SW 1271 (cell line): ENCODE measurements at places on chromosomes 7 and 10.

DNA sequence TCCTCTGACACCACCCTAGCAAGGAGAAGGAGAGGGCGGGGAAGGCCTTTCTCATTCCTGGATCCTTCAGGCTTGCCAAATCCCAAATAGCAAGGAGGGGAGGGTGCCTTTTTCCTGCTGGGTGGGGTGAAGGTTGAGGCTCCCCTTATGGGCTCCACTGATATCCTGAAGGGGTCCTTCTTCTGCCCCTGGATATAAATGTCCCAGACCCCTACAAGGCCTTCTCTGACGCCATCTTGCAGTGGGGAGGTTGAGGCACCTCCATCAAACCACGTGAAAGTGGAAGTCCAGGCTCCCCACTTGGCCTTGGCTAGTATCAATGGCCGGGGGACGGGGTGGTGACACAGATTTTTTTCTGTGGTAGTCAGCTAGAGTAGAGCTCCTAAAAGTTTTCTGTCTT is 371.3 kb downstream of the GLRX3 start:
- no peak for DNase-seq

DNA sequence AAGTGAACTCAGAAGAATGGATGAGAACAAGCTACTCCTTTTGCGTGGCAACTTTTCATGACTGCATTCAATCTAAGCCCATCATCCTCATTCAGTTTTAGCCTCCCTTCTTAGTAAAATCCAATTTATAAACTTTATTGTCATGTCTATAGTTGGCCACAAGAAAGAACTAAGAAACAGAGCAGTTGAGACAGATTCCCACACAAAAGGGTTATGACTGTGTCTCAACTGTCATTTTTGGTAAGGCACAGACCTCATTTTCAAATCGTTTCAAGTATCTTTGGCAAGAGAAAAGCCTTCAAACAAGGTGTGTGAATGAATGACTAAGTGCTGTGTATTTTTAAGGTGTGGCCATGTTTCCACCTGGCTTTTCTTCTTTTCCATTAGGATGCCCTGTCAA is 84.2 kb upstream of the CREB5 start:
- no peak for DNase-seq

GRCh38 chr7:73382934-73383503 is 50.6 kb upstream of the FZD9 start:
- no peak for DNase-seq

- DNase-seq: no peak
Observed at GRCh38 chr10:48945441-48946130, 5.9 kb upstream of the LRRC18 start.

DNA sequence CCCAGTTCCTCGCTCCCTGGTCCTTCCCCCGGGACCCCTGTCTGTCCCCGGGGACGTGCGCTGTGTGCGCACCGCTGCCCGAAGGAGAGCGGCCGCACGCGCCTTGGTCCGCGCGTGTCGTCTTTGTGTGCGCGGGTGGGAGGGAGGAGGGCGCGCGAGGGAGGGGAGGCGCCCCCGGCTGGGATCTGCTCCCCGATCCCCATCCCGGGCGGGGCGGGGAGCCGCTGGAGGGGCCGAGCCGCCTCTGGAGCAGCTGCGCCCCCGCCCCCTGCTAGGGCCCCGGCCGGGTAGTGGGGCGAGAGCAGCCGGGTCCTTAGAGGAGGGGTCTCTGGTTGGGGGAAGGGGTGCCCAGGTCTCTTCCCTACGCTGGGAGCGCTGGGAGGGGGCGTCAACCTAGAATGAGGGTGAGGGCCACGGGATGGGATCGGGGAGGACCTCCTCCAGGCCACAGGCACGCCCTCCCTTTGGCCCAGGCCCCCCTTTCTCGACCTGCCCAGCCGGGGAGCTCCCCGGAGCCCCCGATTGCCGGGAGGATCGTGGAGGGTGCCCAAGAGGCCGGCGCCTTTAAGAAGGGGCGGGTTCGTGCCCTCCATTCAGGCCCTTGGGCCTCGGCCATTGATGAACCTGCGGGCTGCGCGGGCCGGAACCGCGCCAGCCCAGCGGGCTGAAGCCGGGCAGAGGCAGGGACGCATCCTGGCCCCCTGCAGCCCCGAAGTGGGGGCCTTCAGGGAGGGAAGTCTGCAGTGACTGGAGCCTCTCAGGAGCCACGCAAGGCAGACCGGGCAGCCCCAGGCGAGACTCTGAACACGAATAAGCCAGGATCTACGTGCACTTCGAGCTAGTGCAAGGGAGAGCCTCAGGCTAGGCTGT is 678 bp downstream of the SH2B2 start:
- DNase-seq: no peak

DNA sequence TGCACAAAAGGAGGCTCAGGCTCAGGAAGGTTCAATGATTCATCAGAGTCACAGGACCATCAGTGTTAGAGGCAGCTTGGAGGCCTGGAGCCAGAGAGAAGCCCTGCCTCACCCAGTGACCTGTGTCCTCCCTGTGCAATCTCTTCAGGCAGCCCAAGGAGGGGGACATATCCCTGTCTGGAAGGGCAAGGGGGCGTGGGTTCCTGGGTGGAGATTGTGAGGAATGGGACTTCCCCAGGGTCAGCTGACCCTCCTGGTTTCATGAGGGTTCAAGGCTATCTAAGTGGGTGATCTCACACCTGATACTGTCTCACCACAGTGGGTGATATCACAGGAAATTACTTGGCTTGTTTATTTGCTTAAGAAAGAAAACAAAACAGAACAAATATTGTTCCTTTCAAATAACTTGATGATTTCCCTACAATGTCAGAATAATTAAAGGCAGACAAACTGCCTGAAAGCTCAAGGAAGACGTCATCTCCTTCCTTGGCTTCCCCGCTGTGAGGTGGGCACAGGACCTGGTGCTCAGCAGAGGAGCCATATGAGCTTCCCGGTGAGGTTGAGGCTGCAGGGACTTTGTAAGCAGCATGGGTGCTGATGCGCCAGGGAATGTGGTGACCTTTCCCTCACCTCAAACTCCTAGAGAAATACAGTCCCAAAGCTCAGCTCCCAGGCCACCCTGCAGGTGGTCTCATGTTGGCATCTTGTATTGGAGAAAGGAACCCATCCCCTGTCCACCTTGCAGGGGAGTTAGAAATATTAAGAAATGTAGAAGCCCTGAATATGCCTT is 763.2 kb downstream of the GRID1 start:
- DNase-seq: no peak

DNA sequence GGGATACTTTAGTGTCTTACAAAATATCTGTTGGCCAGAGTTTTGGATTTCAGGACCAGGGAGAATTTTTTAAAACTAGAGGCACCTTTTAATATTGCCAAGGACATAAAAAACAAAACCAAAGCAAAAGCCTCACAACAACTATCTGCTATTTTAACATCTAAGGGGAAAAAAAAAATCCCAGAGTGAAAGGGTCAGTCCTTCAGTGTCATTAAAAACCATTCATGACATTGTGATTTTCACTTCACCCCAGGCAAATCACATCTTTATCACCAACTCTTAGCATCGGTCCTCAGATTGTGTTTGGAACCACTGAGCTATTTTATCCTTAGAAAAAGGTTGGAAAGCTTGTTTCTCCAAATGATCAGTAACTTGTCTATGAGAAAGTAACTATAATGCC is 10.7 kb downstream of the CEP41 start:
- no peak for DNase-seq

- DNase-seq: no peak
Observed at GRCh38 chr10:69506834-69507713, 55.8 kb downstream of the TSPAN15 start.

DNA sequence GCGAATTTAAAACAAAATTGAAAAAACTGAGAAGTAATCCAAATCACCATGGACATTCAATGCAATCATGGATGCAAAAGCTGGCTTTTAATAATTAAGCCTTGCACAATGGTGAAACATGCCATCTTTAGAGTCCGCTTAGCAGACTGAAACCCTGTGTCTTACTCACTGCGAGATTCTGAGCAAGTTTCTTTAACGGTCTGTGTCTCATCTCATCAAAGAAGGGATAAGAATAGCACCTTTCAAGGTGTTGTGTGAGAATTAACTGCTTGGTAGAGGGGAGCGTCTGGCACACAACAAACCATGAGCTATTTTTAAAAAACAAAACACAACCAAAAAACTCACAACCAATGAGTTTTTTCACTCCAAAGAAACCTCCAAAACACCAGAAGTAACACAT is 21.4 kb downstream of the ACBD7 start:
- no peak for DNase-seq

GRCh38 chr10:22599048-22599561 is 115.3 kb downstream of the PIP4K2A start:
- DNase-seq: no peak

GRCh38 chr7:4621396-4621795 is 60.7 kb upstream of the FOXK1 start:
- no peak for DNase-seq

DNA sequence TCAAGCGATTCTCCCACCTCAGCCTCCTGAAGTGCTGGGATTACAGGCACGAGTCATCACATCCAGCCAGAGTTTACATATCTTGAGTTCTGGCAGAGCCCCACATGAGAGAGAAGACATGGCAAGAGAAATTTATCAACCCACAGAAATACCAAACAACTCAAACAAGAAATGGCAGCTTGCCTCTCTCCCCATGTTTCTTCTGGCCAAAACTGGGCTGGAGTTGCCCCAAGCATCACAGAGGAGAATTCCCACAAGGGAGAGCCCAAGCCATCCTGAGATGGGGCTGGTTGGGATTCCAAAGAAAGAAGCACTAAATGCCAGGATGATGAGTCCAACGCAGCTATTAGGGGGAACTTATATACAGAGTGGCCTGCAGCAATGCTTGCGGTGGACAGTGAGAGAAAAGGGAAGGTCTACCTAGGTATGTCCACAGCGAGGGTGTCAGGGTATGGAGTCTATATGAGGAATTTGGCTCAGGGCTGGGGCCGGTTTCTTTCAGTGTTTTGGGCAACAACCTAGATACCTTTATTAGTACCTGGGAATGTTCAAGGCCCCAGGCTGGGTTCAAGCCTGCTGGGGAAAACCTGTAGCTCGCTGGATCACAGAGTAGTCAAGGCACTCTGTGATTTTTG is 14.5 kb upstream of the PAX4 start:
- DNase-seq: no peak

- DNase-seq: peak; percentile 30
Observed at GRCh38 chr10:6203331-6204062, 765 bp downstream of the PFKFB3 start.

DNA sequence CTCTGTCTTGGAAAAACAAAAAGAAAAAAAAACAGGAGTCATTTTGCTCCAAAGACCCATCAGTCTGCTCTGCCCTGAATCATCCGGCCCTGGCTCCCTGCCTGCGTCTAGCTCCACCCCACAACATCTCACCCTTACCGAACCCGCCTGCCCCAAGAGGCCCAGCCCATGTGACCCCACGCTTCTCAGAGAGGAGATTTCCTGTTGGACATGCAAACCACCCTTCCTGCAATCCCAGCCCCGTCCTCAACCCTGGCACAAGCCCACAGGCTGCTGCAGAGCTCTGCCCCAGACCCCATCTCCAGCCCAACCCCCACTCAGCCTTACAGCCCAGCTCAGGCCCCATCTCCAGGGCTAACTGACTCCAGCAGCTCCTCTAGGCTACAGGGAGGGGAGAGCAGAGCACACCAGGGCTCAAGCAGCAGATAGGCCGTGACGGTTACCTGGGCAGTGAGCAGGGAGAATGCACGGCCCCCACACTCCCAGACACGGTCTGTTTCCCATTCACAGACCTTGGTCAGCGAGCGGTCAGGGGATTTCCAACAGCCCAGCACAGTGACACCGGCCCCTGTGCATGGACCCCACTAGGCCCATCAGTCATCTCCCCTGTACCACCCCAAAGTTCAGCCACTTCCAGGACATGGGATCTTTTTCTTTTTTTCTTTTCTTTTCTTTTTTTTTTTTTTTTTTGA is 69.9 kb upstream of the GTF2I start:
- DNase-seq: no peak

- DNase-seq: no peak
Observed at GRCh38 chr7:29255199-29255878, 60.8 kb downstream of the CHN2 start.

DNA sequence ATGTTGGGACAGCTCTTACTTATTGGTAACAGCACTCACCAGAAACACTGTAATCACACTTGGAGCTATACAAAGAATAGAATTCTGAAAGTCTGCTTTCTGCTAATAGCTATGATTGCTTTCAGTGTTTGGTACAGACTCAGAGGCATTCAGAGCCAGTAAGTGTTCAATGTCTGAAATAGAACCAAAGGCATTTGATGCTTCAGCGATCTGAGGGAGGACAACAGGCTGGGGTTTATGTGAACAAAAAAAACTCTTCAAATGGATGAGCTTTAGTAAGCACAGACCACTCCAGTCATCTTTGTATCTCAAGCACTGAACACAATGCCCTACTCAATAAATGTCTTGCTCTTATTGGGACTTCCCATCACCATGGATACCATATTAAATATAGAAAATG is 322.8 kb upstream of the GRM3 start:
- no peak for DNase-seq

GRCh38 chr7:47360301-47360900 is 221.5 kb downstream of the TNS3 start:
- DNase-seq: no peak

- DNase-seq: no peak
Observed at GRCh38 chr7:46080595-46081159, 159.6 kb upstream of the IGFBP3 start.

DNA sequence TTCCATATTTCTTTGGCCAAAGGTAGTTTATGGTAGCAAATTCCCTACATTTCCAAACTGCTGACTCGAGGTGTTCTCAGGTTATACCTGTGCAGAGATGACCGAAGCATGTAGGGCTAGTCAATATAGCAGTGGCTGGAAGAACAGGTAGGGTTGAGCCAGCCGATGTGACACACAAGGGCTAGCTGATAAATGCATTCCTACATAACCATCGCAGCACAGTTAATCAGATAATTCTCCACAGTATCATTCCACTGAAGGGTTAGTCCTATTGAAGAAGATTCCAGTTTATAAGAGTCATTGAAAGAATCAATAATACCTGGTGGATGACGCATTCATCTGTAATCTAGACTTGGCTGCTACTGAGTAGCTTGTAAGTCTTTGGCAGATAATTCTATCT is 220.0 kb downstream of the KIF20B start:
- DNase-seq: no peak

- no peak for DNase-seq
Observed at GRCh38 chr10:19483421-19483820, 332.8 kb upstream of the PLXDC2 start.

GRCh38 chr7:87599336-87599735 is 1.3 kb downstream of the ABCB1 start:
- no peak for DNase-seq

DNA sequence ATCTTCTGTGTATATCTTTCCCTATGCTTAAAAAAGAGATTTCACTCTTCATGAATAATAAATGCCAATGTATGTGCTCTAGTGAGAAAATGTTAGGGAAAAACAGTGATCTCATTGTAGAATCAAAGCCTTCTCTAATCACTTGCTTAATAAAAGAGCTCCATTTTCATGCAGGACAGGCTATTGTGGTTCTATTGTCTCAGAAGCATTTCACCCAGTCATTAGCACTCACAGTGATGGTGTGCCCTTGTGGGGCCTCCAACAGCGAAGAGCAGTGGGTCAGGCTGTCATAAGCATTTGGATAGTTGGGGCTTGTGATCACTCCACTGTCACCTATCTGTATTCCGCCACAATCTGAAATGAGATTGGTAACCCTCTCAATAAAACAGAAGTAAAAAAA is 83.9 kb upstream of the RSU1 start:
- DNase-seq: no peak

- no peak for DNase-seq
Observed at GRCh38 chr7:19410691-19411090, 265.5 kb upstream of the FERD3L start.
